ENCODE measurements at places on chromosomes 1 and 21.

DNA sequence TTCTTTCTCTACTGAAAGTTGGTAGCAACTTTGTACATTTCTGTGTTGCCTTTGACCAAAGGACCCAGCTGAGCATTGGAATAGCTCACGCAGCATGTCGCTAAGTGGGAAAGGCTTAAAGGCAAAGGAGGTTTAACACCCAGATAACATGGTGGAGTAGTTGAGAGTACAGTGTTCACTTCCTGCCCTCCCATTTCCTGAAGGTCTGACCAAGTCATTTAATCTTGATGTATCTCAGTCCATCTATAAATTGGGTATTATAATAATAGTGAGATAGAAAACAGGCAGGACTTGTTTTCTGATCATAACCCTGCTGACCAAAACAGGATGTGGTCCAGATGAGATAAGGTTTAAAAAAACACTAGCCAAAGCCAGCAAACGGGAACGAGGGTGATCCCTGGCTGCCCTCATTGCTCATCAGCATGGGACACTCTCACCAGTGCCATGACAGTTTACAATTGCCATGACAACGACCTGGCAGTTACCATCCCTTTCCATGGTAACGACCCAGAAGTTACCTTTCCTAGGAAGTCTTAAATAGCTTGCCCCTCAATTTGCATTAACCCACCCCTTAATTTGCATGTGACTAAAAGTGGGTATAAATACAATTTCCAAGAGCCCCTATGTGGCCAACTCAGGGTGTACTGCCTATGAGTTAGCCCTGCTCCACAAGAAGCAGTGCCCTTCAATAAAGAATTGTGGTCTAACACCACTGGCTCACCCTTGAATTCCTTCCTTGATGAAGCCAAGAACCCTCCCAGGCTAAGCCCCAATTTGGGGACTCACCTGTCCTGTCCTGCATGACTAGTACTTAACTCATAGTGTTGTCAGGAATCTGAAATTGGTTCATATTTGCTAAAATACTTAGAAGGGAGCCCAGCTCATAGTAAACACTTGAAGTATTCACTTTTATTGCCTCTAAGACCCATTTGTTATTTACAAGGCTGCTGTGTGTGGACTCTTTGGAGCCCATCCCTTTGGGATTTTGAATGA is 28.4 kb upstream of the FHAD1 start:
- DNase-seq = no peak

DNA sequence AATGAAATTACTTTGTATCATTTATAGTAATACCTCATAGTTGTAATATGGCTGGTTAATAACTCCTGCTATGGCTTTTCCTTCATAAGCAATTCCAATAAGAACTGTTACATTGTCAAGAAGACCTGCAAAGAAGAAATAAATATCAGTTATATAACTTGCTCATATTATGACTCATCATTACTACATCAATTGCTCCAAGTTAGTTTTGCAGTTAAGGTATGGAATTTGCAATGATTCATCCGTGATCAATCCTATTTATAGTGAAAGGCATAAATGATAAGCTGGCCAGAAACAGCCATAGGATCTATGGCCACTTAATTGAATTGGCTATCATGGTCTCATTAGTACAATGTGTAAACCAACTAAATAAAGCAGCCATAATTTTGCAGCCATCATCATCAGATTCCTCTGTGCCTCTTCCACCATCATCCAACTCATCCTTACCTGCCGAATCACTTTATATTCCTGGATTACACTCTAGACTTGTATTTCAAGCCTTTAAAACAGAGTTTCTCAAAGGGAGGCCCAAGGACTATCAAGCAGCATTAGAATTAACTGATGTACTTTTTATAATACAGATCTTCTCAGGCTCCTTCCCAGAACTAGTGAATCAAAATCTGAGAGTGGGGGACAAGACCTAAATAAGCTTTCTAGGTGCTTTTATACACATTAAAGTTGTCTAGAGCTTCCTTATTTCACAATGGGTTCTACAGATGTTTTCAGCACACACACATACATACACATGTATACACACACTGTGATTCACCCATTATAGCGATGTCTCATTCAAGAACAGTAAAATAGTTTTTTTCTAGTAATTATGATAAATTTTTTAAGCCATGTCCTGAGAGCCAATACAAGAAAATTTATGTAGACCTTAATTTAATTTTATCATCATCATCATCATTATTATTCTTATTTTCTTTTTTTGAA is 21.2 kb upstream of the EPRS1 start:
- DNase-seq = no peak

DNA sequence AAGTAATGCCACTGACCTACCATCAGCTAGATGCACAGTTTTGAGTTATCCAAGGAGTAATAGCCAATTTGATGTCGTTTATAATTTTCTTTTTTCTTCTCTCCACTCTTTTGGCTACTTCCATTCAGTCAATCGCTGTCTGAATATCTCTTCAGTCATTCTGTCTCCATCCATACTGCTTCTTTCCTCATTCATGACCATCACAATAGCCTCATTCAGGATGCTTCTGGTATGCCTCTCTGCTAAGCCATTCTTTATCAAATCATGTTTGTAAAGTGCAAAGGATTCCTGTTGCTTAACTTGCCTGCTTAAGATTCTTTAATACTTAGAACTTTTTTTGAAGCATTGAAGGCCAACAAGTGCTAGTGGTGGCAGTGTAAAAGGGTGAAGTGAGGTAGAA is 20.2 kb downstream of the TYW3 start:
- DNase-seq = no peak

DNA sequence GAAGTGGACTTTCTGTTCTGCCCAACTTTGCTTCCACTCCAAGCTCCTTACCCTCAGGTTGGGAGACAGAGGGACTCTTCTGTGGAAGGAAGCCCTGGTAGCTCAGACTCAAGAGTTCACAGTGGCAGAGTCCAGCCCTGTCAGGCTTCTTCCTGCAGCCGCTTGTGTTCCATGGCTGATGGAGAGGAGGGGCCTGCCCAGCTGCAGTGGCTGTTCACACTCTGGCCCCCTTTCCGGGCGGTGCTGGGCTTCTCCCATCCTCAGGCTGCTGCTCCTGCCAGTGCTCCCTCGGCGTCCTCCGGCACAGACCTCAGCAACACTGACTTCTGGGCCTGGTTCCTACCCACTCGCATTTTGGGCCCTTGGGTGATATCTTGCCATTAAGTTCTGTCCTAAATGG is 4.0 kb downstream of the KRTAP10-1 start:
- no peak for DNase-seq

DNA sequence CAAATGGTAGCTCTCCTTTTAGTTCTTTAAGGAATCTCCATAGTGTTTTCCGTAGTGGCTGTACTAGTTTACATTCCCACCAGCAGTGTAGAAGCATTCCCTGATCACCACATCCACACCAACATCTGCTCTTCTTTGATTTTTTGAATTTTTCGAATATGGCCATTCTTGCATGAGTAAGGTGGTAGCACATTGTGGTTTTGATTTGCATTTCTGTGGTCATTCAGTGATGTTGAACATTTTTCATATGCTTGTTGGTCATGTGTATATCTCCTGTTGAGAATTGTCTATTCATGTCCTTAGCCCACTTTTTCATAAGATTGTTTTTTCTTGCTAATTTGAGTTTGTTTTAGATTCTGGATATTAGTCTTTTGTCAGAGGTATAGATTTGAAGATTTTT is 84.6 kb upstream of the B3GALT2 start:
- no peak for DNase-seq

DNA sequence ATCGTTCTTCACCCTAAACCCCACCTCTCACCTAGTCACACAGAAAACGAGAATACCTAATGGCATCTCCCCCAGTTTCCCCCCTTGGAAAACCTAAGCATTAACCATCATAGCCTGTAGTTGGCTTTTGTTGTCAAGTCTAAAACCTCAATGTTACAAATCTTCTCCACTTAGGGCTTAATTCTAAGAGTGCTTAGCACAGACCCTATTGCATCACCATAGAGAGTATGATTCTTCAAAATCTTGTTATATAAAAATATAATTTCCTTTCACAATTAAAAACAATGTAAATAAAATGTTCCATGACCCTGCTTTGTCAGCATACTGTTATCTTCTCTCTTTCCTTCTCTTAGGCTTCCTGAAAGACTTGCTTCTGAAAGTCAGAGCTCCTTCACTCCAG is 263.2 kb upstream of the RGS18 start:
- no peak for DNase-seq

DNA sequence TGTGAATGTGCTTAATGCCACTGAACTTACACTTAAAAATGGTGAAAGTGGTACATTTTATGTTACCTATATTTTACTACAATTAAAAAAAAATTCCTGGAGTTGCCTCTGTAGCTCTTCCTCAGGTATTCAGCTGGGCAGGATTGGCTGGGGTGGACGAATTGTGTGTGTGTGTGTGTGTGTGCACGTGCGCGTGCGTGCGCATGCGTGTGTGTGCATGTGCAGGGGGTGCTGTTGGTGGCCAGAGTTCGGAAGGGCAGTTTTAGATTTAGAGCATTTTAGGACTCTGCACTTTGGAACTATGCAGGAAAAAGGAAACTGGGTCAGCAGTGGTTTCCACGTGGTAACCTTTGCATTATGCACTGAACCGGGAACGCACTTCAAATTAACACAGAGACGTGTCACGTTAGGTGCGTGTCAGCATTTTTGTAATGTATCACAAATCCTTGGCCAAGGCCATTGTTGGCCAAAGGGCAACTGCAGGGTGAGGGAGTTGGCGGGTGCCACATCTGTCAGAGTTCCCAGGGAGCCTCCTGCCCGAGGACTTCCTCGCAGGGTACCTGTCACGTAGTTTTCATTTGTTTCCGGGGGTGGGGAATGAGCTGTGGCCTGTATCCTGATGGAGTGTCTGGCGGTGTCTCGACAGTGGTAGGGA is 312.8 kb downstream of the CAMTA1 start:
- no peak for DNase-seq

GRCh38 chr1:6399294-6399693 is 5.7 kb upstream of the ACOT7 start:
- no peak for DNase-seq

DNA sequence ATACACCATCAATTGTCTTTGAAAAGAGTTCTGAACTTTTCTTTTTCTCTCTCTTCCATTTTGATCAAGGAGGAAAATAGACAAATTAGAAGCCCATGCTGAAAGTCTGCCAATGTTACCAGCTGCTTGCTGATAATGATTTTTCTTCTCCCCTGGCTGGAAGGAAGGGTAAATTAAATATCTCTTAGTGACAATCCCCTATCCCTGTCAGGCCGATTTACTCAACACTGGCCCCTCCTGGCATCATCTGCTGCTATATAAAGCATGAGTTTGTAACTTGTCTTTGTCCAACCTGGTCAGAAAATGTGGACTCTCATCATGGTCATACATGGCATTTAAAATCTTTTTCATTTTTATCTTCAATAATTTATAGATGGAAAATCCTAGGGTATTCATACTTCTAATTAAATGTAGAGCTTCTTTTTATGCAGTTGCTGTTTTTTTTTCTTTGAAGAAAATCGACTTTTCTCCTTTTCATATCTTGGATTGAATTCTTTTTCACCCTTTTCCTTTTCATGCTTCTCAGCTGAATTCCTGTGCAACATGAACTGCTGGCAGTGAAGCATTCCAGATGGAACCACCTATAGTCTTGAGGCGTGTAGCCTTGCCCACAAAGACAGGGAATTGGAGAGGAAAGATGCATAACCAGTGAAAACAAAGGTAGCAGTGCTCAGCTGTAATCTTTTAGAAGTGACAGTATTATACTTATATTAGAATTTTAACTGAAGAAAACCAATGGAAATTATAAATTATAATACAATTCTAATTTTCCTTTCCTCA is 214.7 kb upstream of the PTGFR start:
- no peak for DNase-seq

DNA sequence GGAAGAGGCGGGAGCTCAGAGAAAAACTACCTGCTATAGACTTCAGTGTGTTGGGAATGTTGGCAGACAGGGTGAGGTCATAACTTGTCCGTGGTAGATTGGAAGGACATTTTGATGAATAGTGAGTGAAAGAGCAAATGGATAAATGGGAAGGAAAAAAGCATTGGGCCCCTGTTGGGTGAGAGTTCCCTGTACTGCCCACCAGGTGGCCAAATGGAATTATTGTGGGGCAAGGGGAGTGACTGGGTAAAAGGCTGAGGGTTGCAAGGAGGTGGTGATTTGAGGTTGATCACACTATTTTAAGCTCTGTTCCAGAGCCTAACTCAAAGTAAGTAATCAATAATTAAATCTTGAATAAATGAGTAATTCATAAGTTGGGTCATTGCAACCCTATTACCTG is 60.4 kb downstream of the MRPS6 start:
- no peak for DNase-seq

GRCh38 chr1:86567878-86568277 is 21.0 kb downstream of the CLCA4 start:
- DNase-seq = no peak
